ENCODE measurements at places on chromosomes 4 and X.

DNA sequence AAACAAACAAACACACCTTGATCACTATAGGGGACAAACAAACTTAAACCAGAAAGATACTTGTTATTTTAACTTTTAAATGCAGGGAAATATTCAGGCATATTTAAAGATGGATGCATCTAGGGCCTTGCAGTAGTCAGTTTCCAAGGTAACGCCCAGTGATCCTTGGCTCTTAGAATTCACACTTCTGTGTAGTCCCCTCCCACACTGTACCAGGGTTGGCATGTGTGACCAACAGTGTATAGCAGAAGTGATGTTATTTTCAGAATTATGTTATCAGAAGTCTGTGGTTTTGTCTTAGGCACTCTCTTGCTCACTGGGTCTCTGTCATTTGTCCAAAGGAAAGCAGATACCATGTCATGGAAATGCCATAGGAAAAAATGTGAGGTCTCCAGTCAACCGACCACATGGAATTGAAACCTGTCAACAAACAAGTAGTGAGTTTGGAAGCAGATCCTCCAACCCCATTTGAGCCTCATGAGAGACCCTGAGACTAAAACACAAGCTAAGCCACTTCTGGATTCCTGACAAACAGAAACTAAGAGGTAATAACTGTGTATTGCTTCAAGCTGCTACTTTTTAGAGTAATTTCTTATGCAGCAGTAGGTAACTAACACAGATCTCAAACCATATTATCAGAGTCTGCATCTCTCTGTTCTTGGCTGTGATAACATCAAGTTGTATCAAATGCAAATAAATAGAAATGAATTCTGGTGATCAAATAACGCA is 670.3 kb downstream of the KCTD8 start:
- no peak for DNase-seq

DNA sequence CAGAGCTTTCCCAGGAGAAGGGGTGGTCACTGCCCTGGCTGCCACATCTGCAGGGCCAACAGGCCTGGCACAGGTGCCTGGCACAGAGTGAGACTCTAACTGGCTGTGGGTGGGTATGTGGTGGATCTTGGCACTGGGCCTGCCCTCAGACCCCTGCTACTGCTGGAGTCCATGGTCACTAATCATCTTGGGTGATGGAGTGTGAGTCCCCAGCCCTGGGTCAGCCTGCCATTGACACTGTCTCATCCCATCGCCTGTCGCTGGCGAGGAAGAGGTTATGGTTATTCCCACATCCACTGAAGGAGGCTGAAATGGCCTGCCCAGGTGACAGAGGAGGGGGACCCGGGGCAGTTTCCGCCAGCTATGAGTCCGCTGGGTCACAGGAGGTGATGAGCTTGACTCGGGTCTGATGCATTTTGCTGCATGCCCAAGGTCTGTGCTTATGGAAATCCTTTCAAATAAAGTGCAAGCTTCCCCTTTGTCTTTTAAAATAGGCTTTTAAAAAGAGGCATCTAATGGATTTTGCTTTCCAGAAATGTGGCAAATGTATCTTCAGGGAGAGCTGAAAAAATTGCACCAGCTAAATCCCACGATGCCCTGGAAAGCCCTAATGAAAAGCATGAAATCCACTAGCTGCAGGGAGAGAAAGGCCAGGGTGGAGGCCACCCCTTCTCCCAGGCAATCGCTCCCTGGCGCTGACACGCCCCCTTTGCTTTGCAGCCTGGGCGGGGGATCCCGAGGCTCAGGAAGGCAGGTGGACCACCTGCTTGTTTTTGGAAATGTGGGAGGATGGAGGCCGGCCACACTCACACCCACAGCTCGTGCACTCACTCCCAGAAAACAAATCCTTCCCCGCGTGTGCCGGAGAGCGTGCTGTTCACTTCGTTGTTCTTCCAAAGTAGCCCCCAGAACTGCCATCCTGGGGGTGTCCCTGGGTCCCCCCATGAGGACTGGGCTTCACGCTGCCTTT is 54.9 kb downstream of the ABLIM2 start:
- no peak for DNase-seq

- no peak for DNase-seq
Observed at GRCh38 chr4:120065974-120066516, 603 bp downstream of the MAD2L1 start.

DNA sequence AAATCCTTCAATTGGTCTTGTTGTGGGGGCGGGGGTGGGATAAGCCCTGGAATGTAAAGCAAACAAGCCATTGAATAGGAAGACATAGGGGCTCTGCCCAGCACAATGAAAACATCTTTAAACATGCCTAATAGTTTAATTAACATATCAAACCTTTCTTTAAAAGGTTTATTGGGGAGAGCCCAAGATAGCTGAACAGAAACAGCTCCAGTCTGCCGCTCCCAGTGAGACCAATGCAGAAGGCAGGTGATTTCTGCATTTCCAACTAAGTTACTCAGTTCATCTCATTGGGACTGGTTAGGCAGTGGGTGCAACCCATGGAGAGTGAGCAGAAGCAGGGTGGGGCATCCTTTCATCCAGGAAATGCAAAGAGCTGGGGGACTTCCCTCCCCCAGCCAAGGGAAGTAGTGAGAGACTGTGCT is 327.2 kb upstream of the CNKSR2 start:
- DNase-seq: no peak

- no peak for DNase-seq
Observed at GRCh38 chr4:59920416-59920815, 1279.7 kb upstream of the ADGRL3 start.

DNA sequence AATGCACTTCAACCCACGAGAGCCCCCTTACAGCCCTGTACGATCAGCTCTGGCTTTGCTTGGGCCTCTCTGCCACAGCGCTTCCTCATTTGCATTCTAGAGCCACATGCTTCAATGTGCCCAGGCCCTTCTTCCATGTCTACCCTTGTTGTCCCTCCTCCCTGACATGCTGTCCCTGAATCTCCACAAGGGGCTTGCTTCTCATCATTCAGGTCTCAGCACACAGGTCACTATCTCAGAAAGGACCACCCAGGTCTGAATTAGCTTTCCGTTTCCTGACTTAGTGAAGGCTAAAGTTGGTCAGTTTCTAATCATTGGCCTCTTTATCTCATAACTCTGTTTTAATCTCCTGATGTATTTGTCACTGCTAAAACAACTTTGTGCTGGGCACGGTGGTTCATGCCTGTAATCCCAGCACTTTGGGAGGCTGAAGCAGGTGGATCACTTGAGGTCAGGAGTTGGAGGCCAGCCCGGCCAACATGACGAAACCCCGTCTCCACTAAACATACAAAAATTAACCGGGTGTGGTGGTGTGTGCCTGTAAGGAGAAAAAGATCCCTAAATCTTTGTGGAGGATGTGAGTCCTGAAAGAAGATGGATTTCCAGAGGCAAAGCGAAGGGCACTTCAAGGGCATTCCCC is 17.9 kb upstream of the SLC34A2 start:
- DNase-seq: no peak

- no peak for DNase-seq
Observed at GRCh38 chrX:66126662-66127061, 37.4 kb upstream of the HEPH start.

GRCh38 chrX:47293106-47293505 is 60.3 kb downstream of the USP11 start:
- DNase-seq: no peak

DNA sequence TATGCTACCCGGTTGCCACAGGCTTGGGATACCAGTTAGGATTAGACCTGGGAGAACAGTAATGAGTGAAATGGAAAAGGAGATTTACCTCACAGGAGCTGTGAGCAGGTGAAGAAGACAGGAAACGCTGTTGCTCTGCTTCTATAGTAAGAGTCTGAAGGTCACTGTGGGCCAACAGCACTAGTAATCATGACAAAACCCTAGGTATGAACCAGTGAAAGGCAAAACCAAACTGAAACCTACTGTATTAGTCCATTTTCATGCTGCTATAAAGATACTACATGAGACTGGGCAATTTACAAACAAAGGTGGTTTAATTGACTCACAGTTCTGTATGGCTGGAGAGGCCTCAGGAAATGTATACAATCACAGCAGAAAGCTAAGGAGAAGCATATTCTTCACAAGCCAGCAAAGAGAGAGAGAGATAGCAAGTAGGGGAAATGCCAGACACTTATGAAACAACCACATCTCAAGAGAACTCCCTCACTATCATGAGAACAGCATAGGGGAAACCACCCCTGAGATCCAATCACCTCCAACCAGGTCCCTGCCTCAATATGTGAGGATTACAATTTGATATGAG is 736.7 kb upstream of the INTU start:
- DNase-seq: no peak

GRCh38 chr4:129326571-129327460 is 230.9 kb downstream of the C4orf33 start:
- no peak for DNase-seq

GRCh38 chr4:170538821-170539473 is 449.2 kb upstream of the AADAT start:
- DNase-seq: no peak

- DNase-seq: no peak
Observed at GRCh38 chrX:150984169-150984824, 1.2 kb downstream of the HMGB3 start.

GRCh38 chrX:100696699-100697351 is 35.1 kb downstream of the SYTL4 start:
- DNase-seq: no peak

- no peak for DNase-seq
Observed at GRCh38 chr4:173121076-173121561, 47.5 kb upstream of the GALNT7 start.

GRCh38 chr4:120694973-120695372 is 227.6 kb downstream of the PRDM5 start:
- DNase-seq: no peak

DNA sequence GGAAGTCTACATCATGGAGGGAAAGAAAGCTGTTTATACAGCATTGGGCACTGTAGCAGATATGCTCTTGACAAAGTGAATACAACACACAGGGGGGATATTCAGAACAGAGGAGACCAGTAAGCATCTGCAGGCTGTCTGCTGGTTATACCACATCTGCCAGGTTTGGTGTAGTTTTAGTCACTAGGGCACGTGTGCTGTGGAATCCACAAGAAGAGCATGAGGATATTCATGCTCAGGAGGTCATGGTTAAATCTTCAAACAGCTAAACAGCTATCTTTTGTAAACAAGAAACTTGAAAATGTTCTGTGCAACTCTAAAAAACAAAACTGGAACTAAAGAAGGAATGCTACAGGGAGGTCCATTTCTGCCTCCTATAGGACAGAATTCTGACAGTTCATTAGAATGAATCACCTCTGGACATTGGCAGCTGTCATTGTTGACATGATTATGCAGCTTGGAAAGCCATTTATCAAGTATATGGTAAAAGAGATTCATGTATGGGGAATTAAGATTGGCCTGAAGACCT is 175.8 kb downstream of the RCHY1 start:
- DNase-seq: no peak

DNA sequence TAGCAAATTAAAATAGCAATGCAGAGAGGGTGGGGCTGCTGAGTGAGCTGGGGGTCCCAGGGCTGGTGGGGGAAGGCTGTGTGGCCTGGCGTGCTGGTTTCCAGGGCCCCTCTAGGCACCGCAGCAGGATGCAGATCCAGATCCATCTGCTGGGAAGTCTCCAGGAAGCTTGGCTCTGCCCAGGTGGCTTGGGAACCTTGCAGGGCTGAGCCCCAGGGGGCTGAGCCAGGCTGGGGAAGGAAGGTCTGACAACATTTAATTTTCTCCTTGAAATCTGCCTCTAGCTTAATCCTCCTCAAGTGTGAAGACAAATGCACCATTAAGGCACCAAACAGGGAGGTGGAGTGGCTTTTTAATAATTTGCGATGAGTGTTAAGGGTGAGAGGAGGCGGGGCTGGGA is 31.7 kb downstream of the SORCS2 start:
- DNase-seq: no peak
